Natural killer cell (primary cell): ENCODE measurements at places on chromosomes 13 and 19.

DNA sequence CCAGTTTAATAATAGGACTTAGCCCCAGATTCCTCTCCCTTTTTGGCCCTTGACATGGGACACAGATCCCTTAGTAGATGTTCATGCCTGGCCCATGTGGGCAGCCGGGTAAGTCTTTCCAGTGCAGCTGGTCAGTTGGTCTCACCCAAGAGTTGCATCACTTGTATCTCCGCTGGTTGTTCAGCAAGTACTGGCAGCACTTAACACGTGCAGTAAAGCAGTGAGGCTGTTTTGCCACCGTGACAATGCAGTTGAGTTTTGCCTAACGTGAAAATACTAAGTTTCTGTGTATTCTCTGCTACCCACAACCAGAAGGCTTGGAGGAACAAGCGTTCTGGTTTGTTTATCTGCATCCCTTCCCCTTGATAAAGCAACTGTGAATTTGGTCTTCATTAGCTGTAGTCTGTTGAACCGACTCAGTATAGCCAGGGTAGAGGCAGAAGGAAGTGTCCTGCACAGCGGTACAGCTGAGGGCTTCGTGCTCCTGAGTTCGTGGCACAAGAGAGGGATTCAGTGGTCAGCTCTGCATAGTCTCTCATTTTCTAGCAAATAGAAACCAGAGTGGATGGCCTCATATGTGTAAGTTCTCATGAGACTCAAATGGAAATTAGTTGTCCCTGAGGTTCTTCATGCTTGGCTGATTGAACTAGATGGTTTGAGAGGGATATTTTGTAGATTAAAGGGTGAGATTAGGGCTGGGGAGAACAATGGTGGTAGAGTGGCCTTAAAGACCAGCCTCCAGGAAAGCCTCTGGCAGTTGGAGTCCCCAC lies 50.3 kb downstream of the ARHGEF7 start:
- no peak for DNase-seq

- DNase-seq = no peak
Measured at GRCh38 chr13:60427285-60427684, 30.3 kb downstream of the TDRD3 start.

DNA sequence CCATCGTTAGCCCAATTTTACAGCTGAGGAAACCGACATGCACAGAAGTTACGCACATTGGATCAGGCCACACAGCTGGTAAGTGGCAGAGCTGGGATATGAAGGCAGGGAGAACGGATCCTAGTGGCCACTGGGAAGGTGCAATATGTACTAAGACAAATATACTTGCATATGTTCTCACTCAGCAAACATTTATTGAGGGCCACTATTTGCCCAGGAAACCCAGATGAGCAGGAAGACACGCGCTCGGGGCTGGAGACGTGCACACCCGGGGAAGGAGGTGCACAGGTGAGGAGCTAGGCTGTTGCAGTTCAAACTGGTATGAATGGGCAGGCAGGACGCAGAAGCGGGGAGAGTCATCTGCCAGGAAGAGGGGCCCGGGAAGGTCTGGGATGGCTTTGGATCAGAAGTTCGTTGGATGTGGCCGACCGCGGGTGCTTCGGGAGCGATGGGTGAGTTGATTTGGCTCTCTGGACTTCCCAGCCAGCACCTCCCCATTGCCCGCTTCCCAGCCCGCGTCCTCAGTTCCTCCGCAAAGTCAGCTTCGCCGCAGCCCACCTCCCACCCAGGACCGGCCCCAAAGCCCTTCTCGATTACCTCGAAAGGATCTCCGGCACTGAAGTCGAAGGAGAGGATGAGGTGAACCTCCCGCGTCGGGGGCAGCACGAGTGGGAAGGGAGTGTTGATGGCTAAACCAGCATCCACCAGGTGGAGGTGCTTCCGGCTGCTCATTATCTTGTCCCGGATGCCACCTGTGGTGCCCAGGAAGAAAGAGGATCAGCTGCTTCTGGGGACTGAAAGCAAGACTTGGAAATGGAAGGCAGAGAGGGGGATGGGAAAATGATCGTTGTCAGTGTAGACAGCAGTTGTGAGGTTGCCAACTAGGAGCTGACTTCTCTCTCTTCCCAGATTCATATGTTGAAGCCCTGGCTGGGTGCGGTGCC lies 17.8 kb upstream of the CABP5 start:
- no peak for DNase-seq

GRCh38 chr19:12723641-12724426 lies at the start of gene TNPO2:
Gene TNPO2 (minus strand): TSS chr19:12723932. CDS start chr19:12720977, 2,955 bp downstream.
- DNase-seq = peak; percentile 77

GRCh38 chr13:45527699-45528462 lies 63.1 kb downstream of the COG3 start:
- no peak for DNase-seq

DNA sequence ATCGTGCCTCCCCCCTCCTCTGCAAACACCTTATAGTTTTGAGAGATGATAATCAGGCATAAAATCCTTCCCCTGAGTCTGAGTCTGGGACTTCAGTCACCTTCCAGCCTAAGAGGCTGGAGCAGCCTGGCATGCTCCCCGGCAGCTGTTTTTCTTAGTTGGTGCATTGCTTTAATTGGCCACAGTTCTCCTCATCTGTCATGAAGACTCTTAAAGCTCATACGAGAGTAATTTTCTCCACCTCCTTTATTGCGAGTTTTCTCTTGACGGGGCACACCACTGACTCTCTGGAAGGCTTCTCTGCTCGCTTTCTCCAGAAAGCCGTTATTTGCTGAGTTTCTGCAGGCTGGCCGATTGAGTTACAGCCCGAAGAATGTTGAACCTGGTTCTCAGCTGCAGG lies 310.5 kb downstream of the ATP8A2 start:
- DNase-seq = no peak

DNA sequence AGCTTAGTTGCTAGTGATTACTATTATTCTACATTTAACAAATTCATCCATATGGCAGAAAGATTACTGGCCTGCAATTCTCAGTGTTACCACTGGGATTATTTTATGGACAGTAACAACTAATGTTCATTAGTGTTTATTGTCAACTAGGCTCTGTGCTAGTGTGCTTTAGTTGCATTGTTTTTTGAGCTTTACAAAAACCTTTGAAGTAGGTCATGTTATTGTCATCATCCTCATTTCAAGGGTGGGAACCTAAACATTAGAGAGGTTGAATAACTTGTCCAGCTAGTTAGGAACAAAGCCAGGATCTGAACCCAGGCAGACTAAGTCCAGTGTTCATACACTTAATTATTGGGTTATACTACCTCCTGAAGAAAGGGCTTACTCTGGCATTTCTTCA lies 27.8 kb upstream of the TDRD3 start:
- no peak for DNase-seq

GRCh38 chr13:40087091-40088002 lies 431.9 kb downstream of the COG6 start:
- no peak for DNase-seq

DNA sequence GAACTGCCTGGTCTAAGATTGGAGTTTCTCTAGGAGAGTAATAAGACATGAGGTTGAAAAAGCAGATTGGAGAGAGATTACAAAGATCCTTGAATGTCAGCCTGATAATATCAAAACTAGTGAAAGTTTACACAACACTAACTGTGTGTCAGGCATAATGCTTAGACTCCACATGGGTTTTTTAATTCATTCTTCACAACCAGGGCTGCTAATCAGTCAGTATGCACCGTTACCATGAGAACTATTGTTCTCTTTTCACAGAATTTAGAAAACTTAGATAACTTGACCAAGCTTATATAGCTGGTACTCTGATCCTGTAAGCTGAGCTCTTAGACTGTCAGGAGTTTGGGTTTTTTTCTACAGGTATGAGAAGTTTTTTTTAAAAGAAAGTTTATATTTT lies 46.6 kb upstream of the TSC22D1 start:
- no peak for DNase-seq

GRCh38 chr13:79483086-79483706 lies 2.2 kb downstream of the NDFIP2 start:
- no peak for DNase-seq

DNA sequence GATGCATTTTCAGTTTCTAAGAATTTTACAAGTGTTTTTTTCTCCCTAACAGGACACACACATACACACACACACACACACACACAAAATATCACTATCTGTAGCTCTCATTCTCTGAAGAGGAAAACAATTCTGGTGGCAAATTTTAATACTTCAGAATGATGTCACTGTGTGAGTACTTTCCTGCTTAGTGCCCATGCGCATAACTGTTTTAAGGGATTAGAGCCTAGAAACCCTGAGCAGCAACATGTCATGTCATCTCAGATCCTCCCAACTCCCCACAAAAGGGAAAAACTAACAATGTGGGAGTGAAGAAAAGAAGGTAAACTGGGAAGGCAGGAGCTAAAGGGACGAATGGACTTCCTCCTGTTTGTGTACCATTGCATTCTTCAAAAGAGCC lies 401.2 kb downstream of the SPRY2 start:
- DNase-seq = no peak

- peak; percentile 87 for DNase-seq
Measured at GRCh38 chr13:99339736-99340397, 32.7 kb upstream of the GPR183 start.
